Stimulated activated CD4-positive, alpha-beta T cell treated with anti-CD3 and anti-CD28 coated beads, Interleukin-1b, Interleukin-23, amount 100 ng/mL, for 24 hours (primary cell): ENCODE measurements at places on chromosomes 11 and 22.
A peak's percentile ranks its signal among the peaks of the same experiment; 100 is the strongest.

GRCh38 chr11:85827748-85828639 lies 17.1 kb upstream of the SYTL2 start:
- no peak for DNase-seq

- peak; percentile 40 for DNase-seq
Observed at GRCh38 chr11:95154514-95154913, 64.9 kb downstream of the ENDOD1 start.

GRCh38 chr11:42036201-42036600 lies 576.7 kb upstream of the LRRC4C start:
- DNase-seq: no peak

GRCh38 chr11:118042796-118043195 lies 34.1 kb upstream of the TMPRSS4 start:
- no peak for DNase-seq

DNA sequence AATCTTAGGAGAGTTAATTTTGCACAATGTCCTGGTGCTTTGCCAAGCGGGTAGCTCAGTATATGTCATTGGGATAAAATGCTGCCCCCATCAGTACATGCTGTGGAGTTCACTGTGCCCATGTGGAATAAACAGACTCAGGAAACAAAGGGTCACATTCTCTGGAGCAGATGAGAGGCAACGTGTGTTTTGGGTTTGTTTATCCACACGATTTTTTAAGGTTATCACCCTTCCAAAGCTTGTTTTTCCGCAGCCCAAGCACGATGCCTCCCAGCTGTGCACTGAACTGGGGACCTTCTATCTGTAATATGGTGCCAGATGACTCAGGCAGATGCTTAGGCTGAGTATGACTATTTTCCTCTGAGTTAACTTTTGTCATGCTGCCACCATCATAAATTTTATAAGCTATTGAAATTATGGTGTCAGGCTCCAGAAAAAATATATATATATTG lies 6.5 kb downstream of the OR4D6 start:
- DNase-seq: no peak

DNA sequence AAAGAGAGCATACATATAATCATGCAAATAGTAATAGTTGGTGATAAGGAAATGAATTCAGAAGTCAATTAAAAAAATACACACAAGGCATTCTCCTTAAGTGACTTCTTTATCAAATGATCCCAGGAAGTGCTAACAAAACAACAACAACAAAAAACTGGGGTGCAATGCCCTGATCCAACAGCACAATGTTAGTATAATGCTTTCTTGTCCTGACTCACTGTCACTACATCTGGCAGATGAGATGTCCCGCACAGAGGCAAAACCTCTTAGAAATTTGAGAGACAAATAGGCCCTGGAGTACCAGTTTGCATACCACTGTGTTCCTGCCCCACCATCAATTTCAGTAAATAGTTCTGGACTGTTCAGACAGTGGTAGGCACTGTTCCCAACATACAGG lies 11.0 kb upstream of the AMBRA1 start:
- no peak for DNase-seq

GRCh38 chr11:74206746-74207145 lies 35.7 kb downstream of the PPME1 start:
- DNase-seq: no peak

DNA sequence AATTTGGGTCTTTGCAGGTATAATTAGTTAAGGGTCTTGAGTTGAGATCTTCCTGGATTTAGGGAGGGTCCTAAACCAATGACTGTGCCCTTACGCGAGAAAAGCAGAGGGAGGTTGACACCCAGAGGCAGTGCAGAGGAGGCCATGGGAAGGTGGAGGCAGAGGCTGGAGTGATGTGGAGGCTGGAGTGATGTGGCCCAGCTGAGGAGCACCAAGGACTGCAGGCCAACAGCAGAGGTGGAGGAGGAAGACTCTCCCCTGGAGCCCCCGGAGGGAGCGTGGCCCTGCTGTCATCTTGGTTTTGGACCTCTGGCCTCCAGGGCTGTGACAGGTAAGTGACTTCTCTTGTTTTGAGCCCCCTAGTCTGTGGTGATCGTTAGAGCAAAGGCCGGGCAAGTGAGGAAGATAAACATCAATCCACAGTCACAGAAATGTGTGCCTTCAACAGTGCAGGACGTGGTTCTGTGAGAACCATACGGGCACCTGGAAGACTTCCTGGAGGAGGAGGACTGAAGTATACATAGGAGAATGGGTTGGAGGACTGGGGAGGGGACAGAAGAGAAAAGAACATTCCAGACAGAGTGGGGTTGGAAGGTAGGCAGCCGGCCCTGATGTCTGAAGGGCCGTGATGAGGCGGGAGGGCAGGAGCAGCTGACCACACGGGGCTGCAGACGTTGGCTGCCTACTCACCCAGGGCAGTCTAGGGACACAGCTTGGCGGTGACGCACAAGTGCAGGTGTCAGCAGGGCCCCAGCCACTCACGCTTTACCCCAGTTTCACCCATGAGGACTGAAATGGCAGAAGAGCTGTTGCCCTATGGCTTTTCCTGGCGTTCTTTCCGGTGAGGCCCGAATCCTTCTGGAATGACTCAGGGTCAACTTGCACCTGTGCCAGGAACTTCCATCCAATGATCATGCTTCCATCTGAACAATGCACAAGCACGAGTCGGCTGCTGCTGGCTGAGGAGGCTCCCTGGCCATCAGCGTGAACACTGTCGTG lies 270.2 kb downstream of the CTTN start:
- no peak for DNase-seq

DNA sequence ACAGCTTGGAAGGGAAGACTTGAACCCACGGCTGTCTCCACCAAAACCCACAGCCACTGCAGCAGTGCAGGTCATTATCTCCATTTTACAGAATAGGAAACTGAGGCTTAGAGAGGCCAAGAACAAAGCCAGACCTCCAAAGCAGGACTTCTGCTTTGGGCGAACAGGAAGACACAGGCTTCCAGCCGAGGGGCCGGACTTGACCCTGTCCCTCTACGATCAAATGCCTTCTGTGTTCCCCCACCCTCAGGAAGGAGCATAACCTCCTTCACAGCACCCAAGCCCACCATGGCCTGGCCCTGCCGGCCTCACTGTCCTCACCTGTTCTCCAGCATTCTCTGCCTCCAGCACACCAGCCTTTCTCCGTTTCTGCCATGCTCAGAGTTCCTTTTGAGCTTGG lies 15.8 kb downstream of the IGLL1 start:
- DNase-seq: no peak

GRCh38 chr22:48577014-48577690 lies 1250.5 kb downstream of the BRD1 start:
- no peak for DNase-seq

DNA sequence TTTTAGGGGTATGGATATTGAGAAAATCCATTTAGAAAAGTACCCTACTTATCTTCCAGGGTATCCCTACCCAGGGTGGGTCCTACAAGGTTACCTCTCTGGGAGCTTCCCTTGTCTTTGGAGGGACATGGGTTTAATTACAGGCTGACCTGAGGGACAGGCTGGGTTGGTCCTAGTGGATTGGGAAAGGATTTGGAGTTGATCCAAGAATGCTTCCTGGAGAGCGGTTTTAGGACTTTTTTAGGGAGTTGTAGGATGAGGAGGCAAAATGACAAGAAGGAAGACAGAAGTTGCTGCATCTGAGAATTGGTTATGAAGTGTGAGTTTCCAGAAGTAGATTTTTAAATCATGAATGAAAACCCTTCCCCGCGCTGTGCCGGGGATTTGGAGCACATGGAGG lies 61.8 kb upstream of the CRTAM start:
- no peak for DNase-seq

- DNase-seq: no peak
Observed at GRCh38 chr11:73520353-73521061, 77.4 kb downstream of the FAM168A start.

- no peak for DNase-seq
Observed at GRCh38 chr22:44142421-44143104, 38.2 kb upstream of the PARVG start.

DNA sequence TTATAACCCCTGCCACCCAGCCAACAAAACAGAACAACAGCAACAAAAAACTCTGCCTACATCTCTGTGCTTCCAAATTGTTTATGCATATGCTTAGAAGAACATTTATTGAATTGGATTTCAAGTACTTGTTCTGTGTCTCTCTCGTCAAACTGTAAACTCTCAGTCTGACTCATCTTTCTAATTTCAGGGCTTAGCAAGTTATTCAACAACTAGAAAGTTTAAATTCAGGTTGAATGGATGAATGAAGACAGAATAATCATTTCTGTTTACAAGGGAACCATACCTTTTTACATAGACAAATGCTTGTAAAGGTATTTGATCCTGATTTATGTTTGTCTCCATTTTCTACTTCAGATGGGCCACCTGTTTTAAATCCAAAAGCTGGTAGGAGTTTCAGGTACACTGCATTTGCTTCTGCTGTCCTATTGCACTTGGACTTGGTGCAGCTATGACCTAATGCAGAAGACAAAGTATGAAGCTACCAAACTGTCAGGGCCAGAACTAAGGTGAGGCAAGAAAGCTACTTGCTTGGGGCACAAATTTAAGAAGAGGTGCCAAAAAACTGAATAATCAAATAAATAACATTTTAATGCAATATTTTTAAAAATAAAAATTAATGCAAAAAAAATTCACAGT lies 1.6 kb upstream of the FBXO3 start:
- no peak for DNase-seq

- DNase-seq: no peak
Observed at GRCh38 chr22:46854125-46854870, 91.8 kb downstream of the TBC1D22A start.

DNA sequence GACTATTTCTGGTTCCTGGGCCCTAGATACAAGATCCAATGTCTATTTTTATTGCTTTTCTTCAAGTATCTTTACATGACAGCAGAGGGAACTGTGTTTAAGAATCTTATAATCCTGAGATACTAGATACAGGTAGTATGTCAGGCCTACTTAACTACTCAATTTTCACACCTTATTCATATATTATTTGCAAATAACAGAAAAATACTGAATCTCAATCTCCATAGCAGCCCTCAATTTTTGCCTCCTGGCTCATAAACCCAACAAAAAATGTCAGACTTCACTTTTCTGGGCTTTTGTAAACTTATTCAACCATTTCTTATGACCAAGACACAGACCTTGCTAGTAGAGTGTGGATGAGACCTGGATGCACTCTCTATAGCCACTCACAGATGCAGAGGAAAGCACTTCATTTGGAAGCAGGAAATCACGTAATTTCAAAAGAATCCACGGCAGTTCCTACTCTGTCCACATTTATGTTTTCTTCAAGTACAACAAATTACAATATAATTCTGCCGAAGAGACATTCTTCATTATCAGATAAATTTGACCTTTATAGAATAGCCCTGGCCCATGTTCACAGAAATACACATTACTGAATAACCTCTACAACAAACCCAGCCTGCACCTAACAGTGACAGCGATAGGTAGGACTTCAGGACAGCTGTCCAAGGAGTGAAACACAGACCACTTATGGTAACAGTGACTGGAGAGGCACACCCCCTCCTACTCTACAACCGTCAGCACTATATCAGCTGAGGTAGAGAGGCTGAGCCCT lies 62.0 kb upstream of the YPEL1 start:
- DNase-seq: no peak

DNA sequence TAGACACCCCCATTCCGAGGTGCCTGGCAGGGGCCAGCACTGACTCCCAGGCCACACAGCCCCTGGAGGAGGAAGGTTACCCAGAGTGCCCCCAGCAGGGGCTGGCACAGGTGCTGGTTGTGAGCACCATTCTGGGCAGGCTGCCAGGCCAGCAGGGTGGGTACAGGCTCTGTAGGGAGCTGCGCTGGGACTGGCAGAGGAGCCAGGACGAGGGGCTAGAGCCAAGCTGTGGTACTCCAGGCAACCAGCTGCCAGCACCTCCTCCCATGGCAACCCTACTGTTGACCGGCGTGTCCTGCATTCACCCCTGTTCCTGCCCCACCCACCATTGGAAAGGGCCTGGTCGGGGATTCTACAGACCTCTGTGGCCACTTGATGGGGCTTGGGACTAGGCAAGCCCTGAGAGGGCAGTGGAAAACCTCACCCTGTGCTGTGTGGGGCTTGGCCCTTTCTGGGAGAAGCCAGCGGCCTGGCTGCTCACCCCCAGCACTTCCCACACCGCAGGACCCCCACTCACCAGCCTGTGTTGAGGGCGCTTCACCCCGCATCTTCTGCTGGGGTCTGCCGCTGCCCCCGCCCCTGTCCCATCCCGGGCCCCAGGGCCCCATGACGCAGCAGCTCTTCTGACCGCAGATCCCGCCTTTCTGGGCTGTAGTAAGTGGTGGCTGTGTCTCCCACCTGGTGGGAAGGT lies 1.9 kb downstream of the CLDN5 start:
- DNase-seq: no peak

- no peak for DNase-seq
Observed at GRCh38 chr11:110112457-110112856, 19.3 kb downstream of the ZC3H12C start.

GRCh38 chr11:45107029-45107428 lies 39.4 kb upstream of the PRDM11 start:
- DNase-seq: no peak

GRCh38 chr11:76266286-76267100 lies 60.2 kb upstream of the WNT11 start:
- DNase-seq: no peak

- no peak for DNase-seq
Observed at GRCh38 chr11:119687373-119688046, 41.5 kb downstream of the NECTIN1 start.

DNA sequence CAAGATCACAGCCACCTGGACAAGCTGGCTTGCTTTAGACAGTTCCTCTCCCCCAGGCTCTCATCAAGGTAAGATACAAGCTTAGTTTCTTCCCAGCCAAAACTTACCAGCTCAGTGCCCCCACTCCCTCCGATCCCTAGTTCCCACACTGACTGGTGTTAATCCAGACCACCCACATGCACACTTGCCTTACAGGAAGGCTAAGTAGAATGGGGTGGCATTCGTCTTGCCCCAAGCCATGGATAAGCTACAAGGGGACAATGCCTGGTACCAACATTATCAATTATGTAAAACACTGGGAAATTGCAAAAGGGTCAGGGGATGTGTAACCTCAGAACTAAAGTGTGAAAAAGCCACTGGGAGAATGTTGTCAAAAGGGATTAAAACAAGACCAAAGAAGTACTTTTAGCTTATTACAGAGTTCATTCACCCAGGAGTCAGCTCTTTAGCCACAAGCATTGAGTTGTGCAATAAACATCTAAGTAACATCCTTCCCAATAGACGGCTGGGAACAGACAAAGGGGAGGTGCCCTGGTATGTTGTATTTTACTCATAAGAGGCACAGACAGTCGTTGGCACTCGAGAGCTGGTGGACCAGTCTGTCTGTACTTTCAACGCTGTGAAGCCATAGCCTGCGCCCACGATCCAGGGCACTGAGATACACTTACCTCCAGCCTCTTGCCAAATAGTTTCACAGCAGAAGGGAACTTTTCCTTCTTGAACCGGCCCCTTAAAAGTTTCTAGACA lies 1.1 kb downstream of the DHCR7 start:
- DNase-seq: no peak
